ENCODE measurements at places on chromosomes 12 and 14.

GRCh38 chr12:46517579-46517962 is 145.0 kb upstream of the SLC38A2 start:
- no peak for DNase-seq

GRCh38 chr12:2212537-2212936 is 159.8 kb downstream of the CACNA1C start:
- DNase-seq, result no peak

- DNase-seq, result no peak
Observed at GRCh38 chr12:12068751-12069150, 2.0 kb upstream of the BCL2L14 start.

DNA sequence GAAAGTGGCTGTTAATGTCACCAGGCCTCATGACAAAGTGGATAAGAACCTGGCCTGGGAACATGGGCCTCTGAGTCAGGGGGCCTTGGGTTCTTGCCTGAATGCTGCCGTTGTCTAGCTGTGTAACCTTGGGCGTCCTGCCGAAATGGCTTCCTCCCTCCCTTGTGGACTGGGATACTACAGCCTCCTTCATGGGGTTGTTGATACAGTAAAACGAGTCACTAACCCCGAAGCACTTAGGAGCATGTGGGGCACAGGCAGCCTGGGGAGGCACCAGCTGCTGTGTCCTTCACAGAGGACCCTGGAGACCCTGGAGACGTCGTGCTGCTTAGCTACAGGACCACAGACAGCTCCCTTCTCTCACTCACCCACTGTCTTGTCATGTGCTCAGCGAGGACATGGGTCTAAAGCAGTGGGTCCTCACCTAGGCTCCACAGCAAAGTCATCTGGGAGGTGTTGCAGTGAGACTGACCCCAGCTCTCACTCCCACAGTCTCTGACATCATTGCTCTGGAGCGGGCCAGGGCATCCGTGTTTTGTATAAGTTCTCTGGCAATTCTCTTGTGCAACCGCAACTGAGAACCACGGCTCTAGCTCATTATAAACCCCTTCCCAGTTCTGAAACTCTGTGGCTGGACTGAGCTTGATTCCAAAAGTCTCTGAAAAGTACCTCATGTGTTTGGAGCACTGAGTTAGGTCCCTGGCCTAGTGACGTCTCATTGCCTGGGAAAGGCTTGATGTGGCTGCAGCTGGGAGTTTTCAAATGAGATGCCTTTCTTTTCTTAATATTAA is 42.1 kb downstream of the SERPINA3 start:
- DNase-seq, result no peak

DNA sequence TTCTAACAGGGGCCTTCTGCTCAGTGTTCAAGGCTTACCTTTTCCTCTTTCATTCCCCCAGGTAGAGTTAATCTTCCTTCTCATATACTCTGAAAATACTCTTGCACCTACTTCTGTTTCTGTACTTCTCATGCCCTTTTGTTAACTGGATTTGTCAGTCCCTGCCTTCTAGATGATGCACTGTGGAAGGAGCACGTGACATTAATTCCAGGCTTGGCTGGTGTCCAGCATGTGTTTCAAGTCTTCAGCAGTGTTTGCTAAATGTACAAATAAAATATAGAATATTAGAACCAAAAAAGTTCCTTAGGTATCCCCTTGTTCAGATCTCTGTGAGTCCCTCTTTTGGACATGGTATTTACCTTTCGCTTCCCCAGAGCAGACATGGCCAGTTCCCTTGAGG is 27.9 kb upstream of the EVL start:
- DNase-seq, result no peak

- DNase-seq, result no peak
Observed at GRCh38 chr14:39109893-39110715, 4.0 kb upstream of the GEMIN2 start.

- no peak for DNase-seq
Observed at GRCh38 chr14:88910386-88910785, 85.9 kb downstream of the TTC8 start.

- no peak for DNase-seq
Observed at GRCh38 chr14:97298736-97299135, 501.6 kb downstream of the VRK1 start.

- no peak for DNase-seq
Observed at GRCh38 chr12:98770230-98770629, 125.1 kb downstream of the APAF1 start.

- no peak for DNase-seq
Observed at GRCh38 chr14:34347683-34348082, 114.4 kb downstream of the SPTSSA start.

GRCh38 chr12:105368047-105368646 is 37.7 kb downstream of the C12orf75 start:
- no peak for DNase-seq

DNA sequence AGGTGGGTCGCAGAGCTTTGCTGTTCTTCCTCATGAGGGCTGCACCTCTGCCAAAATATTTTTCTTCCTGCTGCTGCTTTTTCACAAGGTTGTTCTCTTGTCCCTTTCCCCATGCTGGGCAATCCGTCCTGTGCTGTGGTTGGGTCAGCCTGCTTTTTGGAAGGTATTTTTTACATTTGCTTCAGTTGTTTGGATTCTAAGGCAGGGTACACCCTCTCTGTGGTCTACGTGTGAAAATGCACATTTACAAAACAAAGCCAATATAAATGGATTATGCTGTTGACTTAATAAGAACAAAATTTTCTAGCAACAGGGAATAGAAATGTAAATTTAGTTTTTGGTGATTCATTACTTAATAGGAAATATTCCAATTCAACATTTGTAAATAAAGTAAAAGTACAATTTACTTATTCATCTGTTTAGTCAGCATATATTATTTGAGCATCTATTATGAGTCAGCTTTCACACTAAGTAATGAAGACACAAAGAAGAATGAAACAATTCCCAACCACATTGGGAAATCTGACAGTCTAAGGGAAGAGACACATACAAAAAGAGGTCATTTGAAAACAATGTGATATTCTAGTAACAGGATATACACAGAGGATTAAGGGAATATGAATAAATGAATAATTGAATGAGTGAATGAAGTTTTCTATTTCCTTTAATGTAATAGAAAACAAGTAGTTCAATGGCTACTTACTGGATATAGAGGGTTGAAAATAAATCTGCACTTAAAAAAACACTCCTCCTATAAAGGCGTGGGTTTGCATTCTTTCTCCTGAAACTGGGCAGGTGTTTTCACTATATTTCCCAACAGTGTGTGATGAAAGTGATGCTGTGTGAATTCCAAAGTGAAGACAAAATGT is 94.6 kb upstream of the PRICKLE1 start:
- no peak for DNase-seq
